ENCODE measurements at places on chromosomes 2 and 18.
A peak's percentile ranks its signal among the peaks of the same experiment; 100 is the strongest.

DNA sequence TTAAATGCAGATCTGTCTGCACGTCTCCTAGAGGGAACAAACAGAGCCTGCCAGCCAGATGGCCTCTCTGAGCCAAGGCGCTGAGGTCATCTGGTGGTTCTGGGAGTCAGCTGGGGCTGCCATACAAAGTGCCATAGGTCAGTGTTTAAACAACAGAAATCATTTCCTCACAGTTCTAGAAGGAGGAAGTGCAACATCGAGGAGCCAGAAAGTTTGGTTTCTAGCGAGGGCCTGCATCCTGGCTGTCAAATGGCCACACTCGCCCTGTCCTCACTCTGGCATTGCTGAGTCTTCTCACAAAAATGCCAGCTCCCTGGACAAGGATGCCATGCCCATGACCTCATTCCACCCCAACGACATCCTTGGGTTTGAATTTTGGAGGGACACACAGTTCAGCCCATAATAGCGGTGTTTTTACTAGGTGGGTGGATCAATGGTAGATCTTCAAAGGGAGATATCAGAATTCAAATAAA lies 59.6 kb downstream of the MYT1L start:
- DNase-seq: no peak

DNA sequence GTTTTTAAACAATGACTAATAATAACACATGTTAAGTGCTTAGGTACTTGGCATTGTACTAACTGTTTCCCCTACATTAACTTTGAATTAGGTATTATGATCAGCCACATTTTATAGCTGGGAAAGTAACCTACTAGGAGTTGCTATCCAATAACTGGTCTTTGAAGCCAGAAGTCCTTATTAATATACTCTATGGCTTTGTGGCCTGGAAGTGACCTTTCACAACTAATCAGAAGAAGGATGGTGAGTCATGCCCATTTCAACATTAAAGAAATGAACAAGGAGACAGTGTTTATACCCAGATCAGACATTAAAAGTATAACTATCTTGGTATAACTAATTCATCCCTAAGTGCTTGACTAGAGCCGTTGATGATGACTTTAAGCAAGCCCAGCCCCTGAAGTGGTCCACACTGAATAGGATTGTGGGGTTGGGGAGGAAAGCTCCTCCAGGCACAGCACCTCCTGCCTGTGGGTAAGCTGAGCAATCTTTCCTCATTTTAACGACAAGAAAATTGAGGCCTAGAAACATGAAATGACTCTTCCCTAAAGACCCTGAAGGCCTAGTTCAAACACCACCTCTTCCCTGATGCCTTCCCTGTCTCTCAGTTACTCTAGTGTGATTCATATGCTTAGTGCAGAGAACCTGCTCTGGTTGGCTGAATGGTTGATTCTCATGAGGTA lies 71.6 kb upstream of the RFX8 start:
- DNase-seq: no peak

DNA sequence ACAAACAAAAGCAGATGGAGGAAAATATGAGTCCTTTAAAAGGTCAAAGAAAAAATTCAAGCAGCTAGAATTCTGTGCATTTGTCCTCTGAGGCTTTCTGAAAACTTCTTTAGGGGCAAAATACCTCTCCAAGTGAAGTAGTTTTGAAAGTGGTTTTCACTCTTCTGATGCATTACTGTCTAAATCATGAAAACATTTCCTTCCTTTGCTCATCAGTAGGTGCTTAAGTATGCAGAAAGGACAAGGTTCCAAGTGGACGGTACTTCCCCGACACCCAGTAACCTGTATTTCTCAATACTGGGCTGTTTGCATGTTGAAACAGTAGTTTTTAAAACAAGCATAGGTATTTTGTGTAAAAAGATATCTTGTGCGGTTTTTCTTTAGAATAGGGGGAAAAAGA lies 189.1 kb upstream of the ERBB4 start:
- DNase-seq: no peak

DNA sequence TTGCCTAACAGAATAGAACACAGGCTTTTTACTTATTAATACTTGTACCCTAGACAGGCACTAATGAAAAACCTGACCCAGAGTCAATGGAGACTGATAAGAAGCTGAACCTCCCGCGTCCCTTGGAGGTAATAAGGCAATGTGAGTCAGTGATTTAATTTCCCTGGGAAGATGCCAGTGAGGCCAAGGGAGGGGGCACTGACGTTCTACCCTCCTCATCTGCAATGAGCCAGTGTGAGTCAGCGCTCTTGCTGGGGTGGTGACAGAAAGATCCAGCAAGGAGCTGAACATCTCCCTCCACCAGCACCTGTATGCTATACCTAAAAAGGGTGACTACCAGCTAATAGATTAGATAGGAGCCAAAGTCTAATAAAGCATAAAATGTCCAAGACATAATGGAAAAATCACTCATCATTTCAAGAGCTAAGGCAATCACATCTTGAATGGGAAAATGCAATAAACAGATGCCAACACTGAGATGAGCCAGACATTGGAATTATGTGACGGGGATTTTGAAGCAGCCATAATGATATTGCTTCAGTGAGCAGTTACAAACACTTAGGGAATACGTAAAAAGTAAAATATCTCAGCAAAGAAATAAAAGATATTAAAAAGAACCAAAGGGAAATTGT lies 116.9 kb downstream of the TPGS2 start:
- peak; percentile 42 for DNase-seq

DNA sequence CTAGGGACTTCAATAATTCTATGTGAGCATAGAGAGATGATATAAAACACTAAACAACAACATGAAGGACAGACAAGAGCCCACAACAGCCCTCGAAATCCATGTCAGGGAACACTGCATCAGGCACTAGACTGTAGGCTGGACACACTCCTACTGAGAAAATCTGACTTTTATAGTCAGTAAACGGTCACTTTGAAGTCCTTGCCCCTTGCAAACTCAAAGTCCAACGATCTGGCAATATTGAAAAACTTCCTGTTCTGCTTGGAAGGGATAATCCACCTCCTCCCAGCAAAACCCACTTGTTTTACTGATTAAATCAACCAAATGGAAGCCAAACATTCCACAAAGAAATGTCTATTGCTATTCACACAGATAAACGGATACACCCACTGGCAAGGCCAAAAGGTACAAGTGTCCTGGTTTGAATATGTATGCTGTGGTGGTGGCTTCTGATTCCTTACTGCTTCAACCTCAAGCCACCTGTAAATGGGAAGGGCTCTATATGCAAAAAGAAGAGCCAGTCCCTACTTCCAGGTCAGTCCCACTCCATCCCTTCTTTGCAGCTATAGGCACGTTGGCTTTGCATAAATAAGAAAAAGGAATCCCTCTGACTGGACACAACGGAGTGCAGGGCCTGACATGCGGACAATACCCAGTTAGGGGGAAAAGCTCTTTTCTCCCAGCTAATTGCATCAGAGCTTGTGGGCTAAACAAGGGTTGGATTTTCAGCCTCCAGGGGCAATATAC lies 56.6 kb downstream of the STK39 start:
- no peak for DNase-seq

DNA sequence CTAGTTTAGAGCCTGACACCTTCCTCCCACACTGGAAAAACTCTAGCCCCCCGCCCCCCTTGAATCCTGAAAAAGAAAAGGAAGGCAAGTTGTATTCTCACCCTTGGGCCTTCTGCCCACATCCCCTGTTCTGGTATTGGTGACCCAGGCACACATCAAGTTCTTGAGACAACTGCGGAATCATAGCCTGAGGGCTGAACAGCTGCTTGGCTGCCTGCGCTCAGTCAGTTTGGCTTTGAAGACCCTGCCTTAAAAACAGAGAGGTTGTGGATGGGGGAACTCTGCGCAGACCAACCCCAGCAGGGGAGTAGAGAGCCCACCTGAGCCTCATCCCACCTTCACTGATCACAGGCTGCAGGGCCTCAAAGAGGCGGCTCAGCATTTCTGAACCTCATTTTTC lies 229.2 kb downstream of the ANAPC1 start:
- no peak for DNase-seq

DNA sequence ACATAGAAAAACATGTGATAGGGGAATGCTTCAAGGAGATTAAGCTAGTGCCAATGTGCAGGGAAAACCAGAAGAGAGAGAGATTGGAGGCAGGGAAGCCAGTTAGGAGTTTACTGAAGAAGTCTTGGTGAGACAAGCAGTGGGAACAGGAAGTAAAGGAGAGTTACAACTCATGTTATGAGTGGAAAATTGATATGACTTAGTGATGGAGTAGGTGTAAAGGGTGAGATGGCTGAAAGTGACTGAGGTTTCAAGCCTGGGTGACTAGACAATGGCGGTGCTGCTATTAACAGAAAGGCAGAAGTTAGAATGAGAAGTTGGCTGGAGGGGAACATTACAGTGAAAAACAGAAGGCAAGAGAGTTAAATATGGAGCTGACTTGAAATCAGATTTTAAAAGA lies 16.5 kb downstream of the DOK1 start:
- DNase-seq: peak; percentile 13

- DNase-seq: no peak
Observed at GRCh38 chr2:65762068-65762467, 329.7 kb upstream of the SPRED2 start.

GRCh38 chr2:155846259-155846658 lies 486.3 kb downstream of the NR4A2 start:
- DNase-seq: no peak

DNA sequence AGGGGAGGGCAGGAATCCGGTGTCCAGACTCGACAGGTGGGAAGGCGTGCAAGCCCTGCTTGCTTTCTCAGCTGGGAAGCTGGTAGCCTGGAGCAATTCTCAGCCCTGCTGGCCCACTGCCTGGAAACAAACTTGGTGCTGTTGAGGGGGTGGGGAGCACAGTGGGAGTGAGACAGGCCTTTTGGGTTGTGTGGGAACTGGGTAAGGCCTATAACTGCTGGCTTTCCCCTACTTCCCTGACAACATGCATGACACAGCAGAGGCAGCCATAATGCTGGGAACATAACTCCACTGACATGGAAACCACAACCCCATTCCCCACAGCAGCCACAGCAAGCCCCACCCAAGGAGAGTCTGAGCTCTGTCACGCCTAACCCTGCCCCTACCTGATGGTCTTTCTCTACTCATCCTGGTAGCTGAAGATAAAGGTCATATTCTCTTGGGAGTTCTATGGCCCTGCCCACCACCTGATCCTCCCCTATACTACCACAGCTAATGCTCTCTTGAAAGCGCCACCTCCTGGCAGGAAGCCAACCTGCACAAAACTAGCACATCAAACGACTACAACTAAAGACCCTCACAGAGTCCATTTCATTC lies 122.9 kb upstream of the ACVR1C start:
- no peak for DNase-seq

DNA sequence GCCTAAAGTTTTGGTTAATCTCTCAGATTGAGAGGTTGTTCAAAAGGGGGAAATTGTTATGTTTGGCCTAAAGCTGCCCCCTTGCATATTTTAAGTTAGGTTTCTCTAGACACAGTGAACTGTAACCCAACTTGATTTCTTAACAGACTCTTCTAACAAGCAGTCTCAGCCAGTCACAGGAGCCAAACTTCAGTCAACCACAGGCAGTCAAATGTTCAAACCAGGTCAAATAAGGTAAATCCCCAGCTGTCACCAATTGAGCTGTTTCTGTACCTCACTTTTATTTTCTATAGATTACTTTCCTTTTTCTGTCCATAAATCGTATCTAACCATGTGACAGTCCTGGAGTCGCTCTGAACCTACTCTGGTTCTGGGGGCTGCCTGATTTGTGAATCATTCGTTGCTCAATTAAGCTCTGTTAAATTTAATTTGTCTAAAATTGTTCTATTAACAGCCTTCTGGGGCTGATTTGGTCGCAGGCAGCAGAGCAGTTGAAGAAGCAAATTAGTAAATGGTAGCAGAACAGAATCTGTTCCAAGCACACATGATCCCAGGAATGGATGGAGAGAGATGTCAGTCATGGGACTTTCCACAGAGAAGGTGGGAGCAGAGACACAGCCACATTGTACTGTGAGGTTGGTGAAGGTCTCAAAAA lies 16.4 kb upstream of the NFU1 start:
- DNase-seq: no peak

DNA sequence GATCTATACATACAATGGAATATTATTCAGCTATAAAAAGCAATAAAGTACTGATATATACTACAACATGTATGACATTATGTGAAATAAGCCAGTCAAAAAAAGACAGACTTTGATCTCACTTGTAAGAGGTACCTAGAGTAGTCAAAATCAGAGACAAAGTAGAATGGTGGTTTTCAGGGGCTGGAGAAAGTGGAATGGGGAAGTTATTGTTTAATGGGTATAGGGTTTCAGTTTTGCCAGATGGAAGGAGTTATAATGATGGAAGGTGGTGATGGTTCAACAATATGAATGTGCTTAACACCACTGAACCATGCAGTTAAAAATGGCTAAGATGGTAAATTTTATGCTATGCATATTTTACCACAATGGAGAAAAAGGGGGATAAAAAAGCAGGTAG lies 6.3 kb downstream of the COBLL1 start:
- no peak for DNase-seq

DNA sequence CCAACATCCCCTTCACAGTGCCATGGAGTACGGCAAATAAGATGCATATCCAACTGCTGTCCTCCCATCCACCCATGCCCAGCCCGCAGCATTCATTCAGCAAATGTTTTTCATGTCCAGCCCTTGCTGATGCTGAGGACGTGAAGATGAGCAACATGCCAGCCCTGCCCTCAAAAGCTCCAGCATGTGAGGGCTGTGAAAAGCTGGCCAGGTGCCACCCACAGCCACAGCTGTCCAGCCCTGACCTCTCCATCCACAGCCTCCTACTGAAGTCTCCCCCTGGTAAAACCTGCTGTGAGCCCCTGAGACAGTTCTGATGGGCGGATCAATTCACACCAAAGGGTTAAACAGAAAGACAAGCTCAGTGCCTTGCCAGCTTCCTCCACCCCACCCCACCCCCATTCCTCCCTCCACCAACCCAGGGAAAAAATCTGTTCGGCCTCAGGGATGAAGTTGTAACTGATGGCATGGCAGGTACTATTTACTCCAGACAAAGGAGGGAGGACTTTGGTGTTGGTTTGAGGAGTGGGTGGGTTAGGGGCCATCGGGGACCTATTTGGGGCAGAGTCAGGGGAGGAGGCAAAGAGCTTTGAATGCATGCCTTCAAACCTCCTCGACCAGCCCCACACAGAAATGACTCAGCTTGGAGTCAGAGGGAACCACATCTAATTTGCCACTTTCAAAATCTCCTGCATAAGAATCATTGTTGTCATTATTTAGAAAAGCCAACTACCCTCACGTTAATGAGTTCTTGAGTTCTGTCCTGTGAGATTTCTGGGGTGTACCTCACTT lies 4.3 kb downstream of the ZBTB7C start:
- DNase-seq: peak; percentile 66

- peak; percentile 60 for DNase-seq
Observed at GRCh38 chr2:218074031-218074430, 5.0 kb downstream of the RUFY4 start.

- no peak for DNase-seq
Observed at GRCh38 chr2:219042750-219043149, 1.4 kb upstream of the CFAP65 start.

- no peak for DNase-seq
Observed at GRCh38 chr2:48812416-48812815, 56.9 kb upstream of the LHCGR start.

All from PC-9 (cell line).